Activated CD4-positive, alpha-beta T cell treated with anti-CD3 and anti-CD28 coated beads, Interleukin-2, amount 50 U/mL, for 24 hours (primary cell): ENCODE measurements at places on chromosomes 11 and 22.

- DNase-seq, result no peak
Observed at GRCh38 chr11:114440971-114441763, 1.9 kb downstream of the REXO2 start.

GRCh38 chr11:130840679-130841078, 75.6 kb downstream of the SNX19 start:
- no peak for DNase-seq

DNA sequence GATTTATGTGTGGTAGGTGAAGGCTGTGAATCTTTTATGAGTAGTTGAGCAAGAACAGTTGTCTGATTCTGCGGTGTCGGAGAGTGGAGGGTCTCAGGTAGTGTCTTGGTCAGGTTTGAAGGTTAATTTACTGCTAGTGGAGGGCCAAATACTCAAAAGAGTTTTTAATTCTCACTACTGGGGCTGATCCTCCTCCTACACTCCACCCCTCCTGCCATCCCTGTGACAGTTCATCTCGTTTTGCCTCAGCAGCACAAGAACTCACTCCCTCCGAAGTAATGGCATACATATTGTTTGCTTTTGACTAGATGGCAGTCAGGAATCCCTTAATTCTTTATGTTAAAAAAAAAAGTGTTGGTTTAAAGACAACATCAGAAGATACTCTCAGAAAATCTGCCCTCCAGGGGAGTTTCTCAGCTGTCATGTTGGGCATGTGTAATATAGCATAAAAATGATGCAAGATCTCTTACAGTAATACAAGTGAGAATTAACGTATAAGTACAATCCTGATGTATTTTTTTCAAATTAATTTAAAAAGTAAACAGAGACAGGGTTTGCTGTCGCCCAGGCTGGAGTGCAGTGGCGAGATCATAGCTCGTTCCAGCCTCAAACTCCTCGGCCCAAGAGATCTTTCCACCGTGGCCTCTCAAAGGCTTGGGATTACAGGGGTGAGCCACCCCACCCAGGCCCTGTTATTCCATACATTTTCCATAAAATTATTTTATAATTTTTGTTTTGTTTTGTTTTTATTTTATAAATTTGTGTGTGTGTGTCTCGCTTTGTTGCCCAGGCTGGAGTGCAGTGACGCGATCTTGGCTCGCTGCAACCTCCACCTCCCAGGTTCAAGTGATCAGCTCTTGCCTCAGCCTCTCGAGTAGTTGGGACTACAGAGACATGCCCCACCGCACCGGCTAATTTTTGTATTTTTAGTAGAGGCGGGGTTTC, 1.3 kb downstream of the FAR1 start:
- DNase-seq, result no peak

- DNase-seq, result no peak
Observed at GRCh38 chr11:19101796-19102520, 15.0 kb upstream of the ZDHHC13 start.

GRCh38 chr11:111395081-111395480, 16.0 kb upstream of the POU2AF1 start:
- DNase-seq, result no peak

- DNase-seq, result no peak
Observed at GRCh38 chr22:29795663-29796062, 28.5 kb downstream of the UQCR10 start.

DNA sequence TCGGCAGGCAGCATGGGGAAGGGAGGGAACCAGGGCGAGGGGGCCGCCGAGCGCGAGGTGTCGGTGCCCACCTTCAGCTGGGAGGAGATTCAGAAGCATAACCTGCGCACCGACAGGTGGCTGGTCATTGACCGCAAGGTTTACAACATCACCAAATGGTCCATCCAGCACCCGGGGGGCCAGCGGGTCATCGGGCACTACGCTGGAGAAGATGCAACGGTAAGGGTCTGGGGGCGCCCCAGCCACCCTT, 204 bp downstream of the FADS2 start:
- no peak for DNase-seq

- no peak for DNase-seq
Observed at GRCh38 chr22:38418589-38418988, 36.4 kb downstream of the KCNJ4 start.

- no peak for DNase-seq
Observed at GRCh38 chr11:78270971-78271370, 82.3 kb downstream of the USP35 start.

DNA sequence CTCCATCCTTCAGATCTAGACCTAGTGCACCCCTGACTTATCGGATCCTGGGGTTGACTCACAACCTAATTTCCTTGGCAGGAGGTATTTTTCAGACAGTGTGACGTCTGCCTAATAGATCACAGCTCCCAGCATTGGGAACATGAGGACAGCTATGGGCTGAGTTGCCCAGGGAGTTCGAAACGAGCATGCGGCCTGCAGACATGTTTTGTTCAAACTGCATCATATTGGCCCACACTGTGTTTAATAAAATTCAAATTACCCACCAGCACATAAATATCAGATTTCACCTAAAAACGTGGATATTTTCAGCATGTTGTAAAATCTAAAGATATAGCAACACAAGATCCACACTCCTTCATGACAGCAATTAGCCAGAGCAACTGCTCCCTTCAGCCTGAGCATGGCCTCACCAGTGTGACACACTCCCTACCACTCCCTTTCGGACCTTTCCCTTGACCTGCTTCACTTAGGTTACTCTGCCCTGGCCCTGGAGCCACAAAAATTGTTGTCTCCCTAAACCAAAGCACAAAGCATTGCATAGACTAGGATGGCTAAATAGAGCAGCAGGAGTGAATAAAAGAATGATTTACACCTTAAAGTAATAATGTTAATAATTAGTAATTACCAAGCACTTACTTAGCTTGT, 53.6 kb upstream of the USP47 start:
- DNase-seq, result no peak

- no peak for DNase-seq
Observed at GRCh38 chr22:45058622-45058912, 48.8 kb upstream of the PHF21B start.

GRCh38 chr11:118028626-118029025, 42.4 kb downstream of the IL10RA start:
- no peak for DNase-seq

- no peak for DNase-seq
Observed at GRCh38 chr22:20782083-20782482, 8.2 kb downstream of the SERPIND1 start.

DNA sequence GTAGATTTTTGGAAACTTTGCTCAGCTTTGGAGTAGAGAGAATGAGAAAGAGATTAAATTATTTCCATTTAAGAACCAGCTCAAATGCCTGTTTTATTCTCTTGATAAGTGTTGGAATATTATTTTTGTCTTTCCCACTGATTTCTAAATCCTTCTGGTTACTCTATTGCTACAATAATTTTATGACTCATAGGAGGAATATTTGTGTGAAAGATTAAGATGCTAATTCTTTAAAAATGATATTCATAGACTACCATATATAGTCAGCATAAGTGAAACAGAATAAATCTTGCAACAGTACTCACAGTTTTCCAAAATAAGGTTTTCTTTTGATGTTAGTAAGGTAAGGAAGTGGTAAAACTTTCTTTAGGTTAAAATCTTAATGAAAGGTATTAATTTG, 60.9 kb downstream of the YAP1 start:
- no peak for DNase-seq

DNA sequence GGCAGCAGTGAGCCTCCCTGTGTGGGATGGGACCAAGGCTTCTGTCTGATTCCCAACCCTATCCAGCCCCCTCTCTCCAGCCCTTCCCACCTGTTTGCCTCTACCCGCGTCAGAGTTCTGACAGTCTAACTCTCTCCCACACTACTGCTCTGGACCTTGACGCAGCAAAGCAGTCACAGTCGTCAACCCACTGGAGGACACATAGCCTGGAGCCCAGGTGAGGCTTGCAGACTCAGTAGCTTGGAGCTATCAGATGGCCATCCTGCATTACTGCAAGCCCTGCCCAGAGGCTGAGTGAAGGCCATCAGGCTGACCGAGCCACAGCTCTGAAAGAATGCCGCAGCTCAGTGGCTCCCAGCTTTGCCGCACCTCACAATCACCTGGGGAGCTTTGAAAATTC, 3.7 kb downstream of the OAF start:
- DNase-seq, result no peak

GRCh38 chr22:39690881-39691605, 120.5 kb downstream of the CACNA1I start:
- no peak for DNase-seq

- DNase-seq, result no peak
Observed at GRCh38 chr11:65434057-65434666, 11.6 kb downstream of the NEAT1 start.

- DNase-seq, result no peak
Observed at GRCh38 chr11:133127741-133128140, 404.6 kb downstream of the OPCML start.

DNA sequence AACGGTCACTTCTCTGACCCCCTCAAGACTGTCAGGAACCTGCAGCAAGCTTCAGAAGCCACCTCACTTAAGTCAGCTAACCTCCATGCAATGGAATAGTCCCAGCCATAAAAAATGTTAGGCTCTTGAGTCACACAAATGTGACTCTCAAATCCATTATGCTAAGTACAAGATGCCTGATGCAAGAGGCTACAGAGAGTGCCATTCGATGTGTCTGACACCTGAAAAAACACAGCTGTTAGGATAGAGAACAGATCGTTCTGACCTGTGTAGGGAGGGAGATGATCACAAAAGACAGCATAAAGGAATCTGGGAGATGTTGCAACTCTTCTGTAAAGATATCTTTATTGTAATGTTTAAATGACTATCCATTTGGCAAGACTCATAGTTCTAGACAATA, 712.4 kb downstream of the TBC1D22A start:
- DNase-seq, result no peak

GRCh38 chr11:46519351-46519750, 74.5 kb downstream of the AMBRA1 start:
- DNase-seq, result no peak

- no peak for DNase-seq
Observed at GRCh38 chr22:44425694-44426045, 72.4 kb downstream of the RTL6 start.

DNA sequence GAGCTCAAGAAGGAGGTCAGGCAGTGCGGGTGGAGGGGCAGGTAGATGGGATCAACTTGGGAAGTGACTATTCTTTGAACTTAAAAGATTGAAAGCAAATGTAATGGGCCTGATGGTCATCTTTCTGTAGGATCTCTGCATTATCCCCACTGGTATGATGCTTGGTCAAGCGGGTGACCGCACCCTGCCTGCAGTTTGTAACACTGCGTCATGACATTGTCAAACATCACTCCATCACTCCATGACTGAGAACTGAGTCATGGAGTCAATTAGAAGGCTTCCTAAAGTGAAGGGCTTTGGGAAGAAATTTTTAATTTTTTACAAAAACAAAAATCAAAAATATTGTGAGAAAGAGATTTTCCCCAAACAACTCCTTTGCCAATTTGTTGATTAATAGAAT, 62.4 kb upstream of the BMAL1 start:
- no peak for DNase-seq
